ENCODE measurements at places on chromosomes 7 and 10.

- no peak overlapping the region for H3K27ac ChIP-seq
- DNase-seq = no peak
- H3K4me3 ChIP-seq = no peak overlapping the region
Measured at GRCh38 chr7:76080204-76080603, 32.3 kb downstream of the MDH2 start.

GRCh38 chr10:80917636-80918035 is 379.9 kb downstream of the SH2D4B start:
- no peak overlapping the region for H3K4me3 ChIP-seq
- H3K27ac ChIP-seq = no peak overlapping the region
- DNase-seq = no peak
- H3K4me1 ChIP-seq = no peaks in the 10 kb centered on the region

DNA sequence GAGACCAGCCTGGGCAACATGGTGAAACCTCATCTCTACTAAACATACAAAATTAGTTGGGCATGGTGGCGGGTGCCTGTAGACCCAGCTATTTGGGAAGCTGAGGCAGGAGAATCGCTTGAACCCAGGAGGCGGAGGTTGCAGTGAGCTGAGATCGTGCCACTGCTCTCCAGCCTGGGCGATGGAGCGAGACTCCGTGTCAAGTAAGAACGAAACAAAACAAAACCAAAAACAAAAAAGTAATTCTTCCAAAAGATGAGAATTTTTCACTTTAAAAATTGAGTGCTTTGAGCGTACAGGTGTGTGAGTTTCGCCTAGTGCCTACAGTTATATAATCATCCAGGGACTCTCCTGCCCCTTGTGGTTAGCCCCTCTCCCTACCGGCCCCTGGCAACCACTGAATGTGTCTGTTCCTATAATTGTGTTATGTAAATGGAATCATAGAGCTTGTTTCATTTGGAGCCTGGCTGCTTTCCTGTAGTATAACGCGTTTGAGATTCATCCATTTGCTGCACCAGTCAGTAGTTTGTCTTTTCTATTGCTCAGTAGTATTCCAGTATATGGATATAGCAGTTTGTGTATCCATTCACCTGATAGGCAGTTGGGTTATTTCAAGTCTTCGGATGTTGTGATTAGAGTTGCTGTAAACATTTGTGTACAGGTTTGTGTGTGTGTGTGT is 80.0 kb downstream of the RBM33 start:
- peaks cover 63% of the 10 kb centered on the region for H3K4me1 ChIP-seq
- H3K36me3 ChIP-seq = peaks cover 9% of the 10 kb centered on the region

DNA sequence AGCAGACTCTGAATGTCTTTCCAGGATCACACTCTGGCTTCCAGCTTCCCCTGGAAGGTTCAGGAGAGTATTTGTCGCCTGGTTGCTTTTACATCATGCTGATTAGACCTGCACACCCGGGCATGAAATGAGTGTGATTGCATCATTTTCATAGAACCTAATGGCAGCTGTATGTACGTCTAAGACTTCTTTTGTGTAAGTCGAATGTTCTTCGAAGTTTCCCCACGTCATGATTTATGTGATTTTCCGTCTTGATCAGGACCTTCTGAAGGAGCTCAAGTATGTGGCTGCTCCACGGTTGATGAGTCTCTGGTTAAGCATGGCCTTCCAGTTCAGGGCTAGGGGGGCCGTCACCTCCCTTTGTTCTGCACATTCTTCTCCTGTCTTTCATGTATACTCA is 4.5 kb downstream of the EIF4H start:
- H3K36me3 ChIP-seq = peaks cover 8% of the 10 kb centered on the region
- peak overlapping the region; percentile 76 for H3K27ac ChIP-seq
- H3K4me1 ChIP-seq = peaks cover 62% of the 10 kb centered on the region
- H3K27me3 ChIP-seq = no peaks in the 10 kb centered on the region

GRCh38 chr10:9510626-9511025 is 1456.1 kb downstream of the GATA3 start:
- no peak overlapping the region for H3K27ac ChIP-seq
- no peak overlapping the region for H3K4me3 ChIP-seq
- no peaks in the 10 kb centered on the region for H3K36me3 ChIP-seq

GRCh38 chr7:89998554-89998953 is 155.7 kb upstream of the STEAP1 start:
- H3K27me3 ChIP-seq = no peaks in the 10 kb centered on the region
- H3K36me3 ChIP-seq = no peaks in the 10 kb centered on the region
- H3K4me3 ChIP-seq = no peak overlapping the region
- H3K4me1 ChIP-seq = no peaks in the 10 kb centered on the region
- DNase-seq = no peak

DNA sequence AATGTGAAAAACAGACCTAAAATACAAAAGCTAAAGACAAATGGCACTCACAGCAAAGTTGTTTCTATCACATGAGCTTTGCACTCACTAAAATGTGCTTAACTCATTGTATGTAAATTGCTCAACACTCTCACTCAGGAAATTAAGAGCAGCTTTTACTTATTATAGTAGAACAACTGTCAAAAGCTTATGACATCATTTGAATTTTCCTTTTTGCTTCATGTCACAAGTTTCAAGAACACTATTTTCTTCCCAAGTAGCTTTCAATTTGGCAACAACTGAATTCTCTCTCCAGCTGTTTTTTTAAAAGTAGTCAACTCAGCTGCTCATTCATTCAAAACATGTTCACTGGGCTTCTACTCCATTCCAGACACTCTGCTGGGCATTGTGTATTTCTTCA is 46.9 kb downstream of the ATE1 start:
- no peak for DNase-seq
- no peak overlapping the region for H3K27ac ChIP-seq
- H3K36me3 ChIP-seq = peaks cover 15% of the 10 kb centered on the region
- H3K4me1 ChIP-seq = no peaks in the 10 kb centered on the region
- H3K4me3 ChIP-seq = no peak overlapping the region

GRCh38 chr7:100598425-100598824 is 3.7 kb upstream of the PCOLCE start:
- H3K27me3 ChIP-seq = no peaks in the 10 kb centered on the region
- peaks cover 2% of the 10 kb centered on the region for H3K4me1 ChIP-seq
- no peak for DNase-seq

GRCh38 chr7:133795068-133795665 is 332.0 kb upstream of the LRGUK start:
- no peak for DNase-seq
- H3K36me3 ChIP-seq = no peaks in the 10 kb centered on the region
- H3K27me3 ChIP-seq = no peaks in the 10 kb centered on the region
- no peak overlapping the region for H3K27ac ChIP-seq

- H3K4me3 ChIP-seq = no peak overlapping the region
- DNase-seq = no peak
- H3K27ac ChIP-seq = peak overlapping the region; percentile 8
- no peaks in the 10 kb centered on the region for H3K36me3 ChIP-seq
- H3K4me1 ChIP-seq = no peaks in the 10 kb centered on the region
- H3K27me3 ChIP-seq = no peaks in the 10 kb centered on the region
Measured at GRCh38 chr7:33876596-33877274, 28.6 kb upstream of the BMPER start.

DNA sequence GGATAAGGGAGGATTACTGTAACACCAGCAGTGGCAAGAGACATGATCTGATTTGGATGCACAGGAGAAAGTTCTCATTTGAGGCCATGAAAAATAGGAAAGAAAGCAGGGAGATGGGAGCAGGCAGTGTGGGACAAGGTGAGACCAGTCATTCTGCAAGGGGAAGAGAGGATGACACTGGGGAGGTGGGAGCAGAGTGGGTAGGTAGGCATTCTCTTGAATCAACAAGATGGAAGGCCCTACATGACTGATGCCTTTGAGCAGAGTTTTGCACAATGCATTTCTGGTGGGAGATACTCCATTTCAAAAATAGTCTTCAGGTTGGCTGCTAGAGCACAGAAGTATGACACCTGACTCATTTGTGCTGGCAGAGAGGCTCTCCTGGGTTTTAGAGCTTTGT is 10.5 kb downstream of the RPS24 start:
- H3K4me1 ChIP-seq = peaks cover 40% of the 10 kb centered on the region
- H3K36me3 ChIP-seq = peaks cover 12% of the 10 kb centered on the region
- H3K4me3 ChIP-seq = no peak overlapping the region

- no peaks in the 10 kb centered on the region for H3K27me3 ChIP-seq
- H3K4me3 ChIP-seq = no peak overlapping the region
Measured at GRCh38 chr10:75061709-75062505, 49.5 kb upstream of the SAMD8 start.

GRCh38 chr7:16929146-16929762 is 47.5 kb upstream of the AGR3 start:
- no peaks in the 10 kb centered on the region for H3K36me3 ChIP-seq
- H3K27me3 ChIP-seq = peaks cover 10% of the 10 kb centered on the region
- peak; percentile 63 for DNase-seq
- peak overlapping the region; percentile 65 for H3K27ac ChIP-seq
- H3K4me3 ChIP-seq = no peak overlapping the region

- H3K27me3 ChIP-seq = no peaks in the 10 kb centered on the region
- H3K27ac ChIP-seq = peak overlapping the region; percentile 19
- H3K4me1 ChIP-seq = peaks cover 34% of the 10 kb centered on the region
- no peak overlapping the region for H3K4me3 ChIP-seq
- no peak for DNase-seq
Measured at GRCh38 chr10:128055061-128055868, 71.0 kb downstream of the MKI67 start.

DNA sequence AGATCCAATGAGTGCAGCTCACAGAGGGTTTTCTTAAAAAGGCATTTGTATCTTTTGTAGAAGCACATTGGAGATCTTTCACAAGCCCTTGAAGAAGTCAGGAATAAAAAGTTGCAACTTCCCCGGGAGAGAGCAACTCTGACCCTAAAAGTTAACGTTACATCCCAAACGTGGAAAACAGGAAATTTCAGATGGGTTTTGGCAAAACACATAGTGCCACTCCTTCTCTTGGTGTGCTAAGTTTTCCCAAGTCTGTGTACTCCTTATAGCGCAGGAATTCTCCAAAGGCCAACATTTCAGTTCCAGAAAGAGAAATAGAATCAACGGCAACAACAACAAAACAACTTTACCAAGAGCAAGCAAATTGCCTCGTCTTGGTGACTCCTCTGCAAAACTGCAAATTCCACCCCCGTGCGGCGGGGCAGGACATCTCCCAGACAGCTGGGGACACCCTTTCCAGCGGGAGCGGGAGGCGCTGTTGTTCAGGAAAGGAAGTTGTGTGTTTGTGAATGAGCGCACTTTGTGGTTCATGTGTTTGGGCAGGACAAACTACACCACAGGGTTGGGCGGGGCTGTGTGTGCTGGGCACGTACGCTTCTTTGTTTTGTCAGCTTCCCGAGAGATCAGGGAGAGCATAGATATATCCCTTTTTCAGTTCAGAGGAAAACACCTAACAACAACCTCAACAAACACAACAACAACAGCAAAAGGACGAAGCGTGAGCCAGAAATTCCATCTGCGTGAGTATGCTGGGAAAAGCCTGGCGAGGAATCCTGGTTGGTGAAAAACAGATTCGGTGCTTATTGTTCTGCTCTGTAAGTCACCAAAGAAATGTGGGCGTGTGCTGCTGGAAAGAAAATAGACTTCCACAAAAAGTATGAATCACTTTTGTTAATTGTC is 294.7 kb upstream of the PITRM1 start:
- H3K4me3 ChIP-seq = no peak overlapping the region
- no peak for DNase-seq
- peaks cover 11% of the 10 kb centered on the region for H3K4me1 ChIP-seq
- no peak overlapping the region for H3K27ac ChIP-seq
- H3K27me3 ChIP-seq = no peaks in the 10 kb centered on the region
- no peaks in the 10 kb centered on the region for H3K36me3 ChIP-seq

- H3K27me3 ChIP-seq = peaks cover 57% of the 10 kb centered on the region
- no peak overlapping the region for H3K27ac ChIP-seq
- peak overlapping the region; percentile 56 for H3K4me3 ChIP-seq
- peaks cover 7% of the 10 kb centered on the region for H3K4me1 ChIP-seq
Measured at GRCh38 chr10:93567277-93568104, 1.0 kb downstream of the FFAR4 start.

DNA sequence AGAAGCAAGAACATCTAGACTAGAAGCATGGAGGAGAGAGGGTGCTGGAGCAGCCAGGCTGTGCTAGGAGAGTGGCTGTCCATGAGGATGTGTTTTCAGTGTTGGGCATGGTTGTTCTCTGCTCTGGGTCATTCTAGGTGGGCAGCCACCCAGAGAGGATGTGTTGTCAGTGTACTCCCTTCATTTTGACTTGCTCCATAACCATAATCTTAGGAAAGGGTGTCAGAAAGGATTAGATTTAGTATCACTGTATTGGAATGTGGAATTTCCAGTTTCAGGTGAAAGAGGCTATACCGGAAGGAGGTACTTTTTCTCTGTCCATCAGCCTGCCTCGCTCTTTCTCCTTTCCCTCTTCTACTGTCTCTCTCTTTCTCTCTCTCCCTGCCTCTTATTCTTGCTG is 474.5 kb upstream of the PODXL start:
- no peak for DNase-seq
- H3K27me3 ChIP-seq = no peaks in the 10 kb centered on the region
- no peaks in the 10 kb centered on the region for H3K4me1 ChIP-seq
- no peak overlapping the region for H3K27ac ChIP-seq
- H3K36me3 ChIP-seq = no peaks in the 10 kb centered on the region
- H3K4me3 ChIP-seq = no peak overlapping the region

GRCh38 chr10:124560377-124561105 is 98.9 kb downstream of the LHPP start:
- no peak overlapping the region for H3K4me3 ChIP-seq
- no peak for DNase-seq
- H3K27ac ChIP-seq = peak overlapping the region; percentile 52
- H3K36me3 ChIP-seq = no peaks in the 10 kb centered on the region
- peaks cover 11% of the 10 kb centered on the region for H3K4me1 ChIP-seq
- no peaks in the 10 kb centered on the region for H3K27me3 ChIP-seq

DNA sequence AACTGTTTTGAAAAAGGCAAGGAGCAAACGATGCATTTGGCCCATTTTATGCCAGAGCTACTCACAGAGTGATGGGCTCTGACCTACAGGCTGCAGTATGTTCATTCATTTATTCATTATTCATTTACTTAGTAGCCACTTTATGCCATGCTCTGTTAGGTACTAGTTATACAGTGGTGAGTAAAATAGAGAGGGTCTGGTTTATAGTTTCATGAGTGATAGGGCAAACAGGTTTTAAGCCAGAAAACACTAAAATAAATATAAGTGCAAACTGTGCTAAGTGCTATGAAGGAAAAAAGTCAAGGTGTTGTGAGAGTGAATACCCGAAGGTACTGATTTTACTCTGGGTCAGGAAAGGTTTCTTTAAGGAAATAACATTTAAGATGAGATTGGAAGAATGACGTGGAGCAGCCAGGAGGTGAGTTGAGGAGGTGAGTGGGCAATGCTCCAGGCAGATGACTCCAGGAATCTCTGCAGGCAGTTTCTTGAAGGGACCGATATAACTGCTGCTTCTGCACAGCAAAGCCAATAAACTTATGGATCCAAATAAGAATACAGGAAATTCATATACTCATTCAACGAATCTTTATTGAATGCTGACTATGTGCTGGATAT is 56.9 kb upstream of the FAM133B start:
- H3K4me1 ChIP-seq = peaks cover 21% of the 10 kb centered on the region
- H3K27ac ChIP-seq = no peak overlapping the region
- no peak for DNase-seq
- H3K36me3 ChIP-seq = no peaks in the 10 kb centered on the region
- no peaks in the 10 kb centered on the region for H3K27me3 ChIP-seq
- no peak overlapping the region for H3K4me3 ChIP-seq

GRCh38 chr7:8228766-8229674 is 32.9 kb downstream of the ICA1 start:
- no peaks in the 10 kb centered on the region for H3K36me3 ChIP-seq
- no peaks in the 10 kb centered on the region for H3K4me1 ChIP-seq
- DNase-seq = no peak

- peaks cover 14% of the 10 kb centered on the region for H3K4me1 ChIP-seq
- H3K27me3 ChIP-seq = no peaks in the 10 kb centered on the region
- H3K27ac ChIP-seq = no peak overlapping the region
- no peaks in the 10 kb centered on the region for H3K36me3 ChIP-seq
Measured at GRCh38 chr10:119494236-119495020, 48.1 kb downstream of the RGS10 start.

- no peaks in the 10 kb centered on the region for H3K27me3 ChIP-seq
- no peaks in the 10 kb centered on the region for H3K4me1 ChIP-seq
- H3K27ac ChIP-seq = no peak overlapping the region
- H3K4me3 ChIP-seq = no peak overlapping the region
Measured at GRCh38 chr7:153930696-153931095, 121.5 kb upstream of the DPP6 start.
